ENCODE measurements at places on chromosomes 12 and 14.

DNA sequence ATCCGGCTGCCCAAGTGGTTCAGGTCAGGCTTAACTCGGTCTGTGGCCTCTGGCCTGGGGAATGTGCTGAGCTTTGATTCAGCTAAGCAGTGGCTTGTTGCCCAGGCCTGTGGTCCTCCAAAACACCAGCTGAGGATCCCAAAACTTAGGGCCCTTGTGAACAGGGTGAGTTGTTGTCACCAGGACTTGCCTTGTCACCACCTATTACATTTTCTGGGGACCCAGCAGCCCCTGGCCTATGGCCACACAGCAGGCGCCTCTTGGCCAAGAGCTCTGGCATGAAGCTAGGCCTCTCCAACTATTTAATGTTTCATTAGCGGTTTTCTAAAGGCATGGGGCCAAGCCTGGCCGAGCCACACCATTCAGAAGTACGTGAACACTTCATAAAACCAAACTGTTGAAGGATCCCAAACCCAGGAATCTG, 343.7 kb downstream of the CACNA1C start:
- DNase-seq, result no peak

- DNase-seq, result no peak
Observed at GRCh38 chr12:33476058-33476457, 36.4 kb upstream of the SYT10 start.

- no peak for DNase-seq
Observed at GRCh38 chr14:79275292-79275655, 936.0 kb downstream of the DIO2 start.

DNA sequence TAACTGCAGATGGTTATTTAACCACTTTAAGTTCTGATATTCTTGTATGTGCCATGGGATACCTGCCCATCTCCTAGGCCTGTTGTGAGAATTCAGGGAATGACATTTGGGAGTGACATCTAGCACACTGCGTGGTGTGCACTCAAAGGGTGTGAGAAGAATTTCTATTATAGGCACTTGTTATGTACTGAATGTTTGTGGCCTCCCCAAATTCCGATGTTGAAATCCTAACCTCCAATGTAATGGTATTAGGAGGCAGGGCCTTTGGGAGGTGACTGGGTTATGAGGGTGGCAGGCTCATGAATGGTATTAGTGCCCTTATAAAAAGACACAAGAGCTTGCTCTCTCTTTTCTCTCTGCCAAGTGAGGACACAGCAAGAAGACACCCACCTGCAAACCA, 27.6 kb downstream of the VCPKMT start:
- DNase-seq, result no peak

GRCh38 chr12:50604640-50604920, 99.8 kb downstream of the DIP2B start:
- no peak for DNase-seq

- DNase-seq, result no peak
Observed at GRCh38 chr14:99512110-99512449, 30.9 kb downstream of the CCNK start.

GRCh38 chr14:61638595-61639387, 56.5 kb upstream of the HIF1A start:
- no peak for DNase-seq

DNA sequence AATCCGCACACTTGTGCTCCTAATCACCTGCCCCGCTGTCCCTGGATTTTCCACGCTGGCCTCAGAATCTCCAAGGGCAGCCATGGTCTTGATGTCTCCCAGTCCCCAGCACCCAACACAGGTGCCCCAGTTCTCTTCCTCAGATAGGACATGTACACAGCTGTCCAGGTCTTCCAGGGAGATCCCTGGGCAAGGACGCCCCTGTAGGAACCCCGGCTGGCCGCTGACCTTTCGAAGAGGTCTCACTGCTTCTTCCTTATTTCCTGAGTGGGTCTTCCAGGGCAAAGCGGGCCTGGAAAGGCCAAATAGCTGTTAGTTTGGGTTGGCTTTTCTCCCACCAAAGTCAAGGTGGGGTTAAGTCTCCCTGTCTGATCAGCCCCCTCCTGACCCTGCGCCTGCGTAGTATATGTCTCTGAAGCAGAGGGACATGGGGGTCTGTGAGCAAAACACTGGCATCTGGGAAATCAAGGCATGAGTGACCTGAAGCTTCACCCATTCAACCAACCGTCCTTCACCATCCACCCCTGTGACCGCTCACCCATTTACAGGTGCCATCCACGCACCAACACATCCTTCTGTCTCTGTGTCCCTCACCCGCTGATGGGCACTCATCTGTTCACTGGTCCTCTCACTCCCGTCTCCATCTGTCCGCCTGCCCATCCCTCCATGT, 4.6 kb downstream of the BEGAIN start:
- DNase-seq, result no peak

DNA sequence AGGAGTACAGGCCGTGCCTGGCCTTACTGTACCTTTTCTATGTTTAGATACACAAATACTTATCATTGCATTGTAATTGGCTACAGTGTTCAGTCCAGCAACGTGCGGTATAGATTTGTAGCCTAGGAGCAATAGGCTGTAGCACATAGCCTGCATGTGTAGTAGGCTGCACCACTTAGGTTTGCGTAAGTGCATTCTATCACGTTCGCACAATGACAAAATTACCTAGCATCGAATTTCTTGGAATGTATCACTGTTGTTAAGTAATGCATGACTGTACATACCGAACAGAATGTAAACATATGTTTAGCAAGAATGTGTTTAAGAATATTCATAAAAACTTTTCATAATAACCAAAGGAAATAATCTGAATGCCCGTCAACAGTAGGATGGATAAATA, 31.9 kb downstream of the VRTN start:
- no peak for DNase-seq

GRCh38 chr12:110940933-110941332, 20.6 kb upstream of the MYL2 start:
- DNase-seq, result no peak

DNA sequence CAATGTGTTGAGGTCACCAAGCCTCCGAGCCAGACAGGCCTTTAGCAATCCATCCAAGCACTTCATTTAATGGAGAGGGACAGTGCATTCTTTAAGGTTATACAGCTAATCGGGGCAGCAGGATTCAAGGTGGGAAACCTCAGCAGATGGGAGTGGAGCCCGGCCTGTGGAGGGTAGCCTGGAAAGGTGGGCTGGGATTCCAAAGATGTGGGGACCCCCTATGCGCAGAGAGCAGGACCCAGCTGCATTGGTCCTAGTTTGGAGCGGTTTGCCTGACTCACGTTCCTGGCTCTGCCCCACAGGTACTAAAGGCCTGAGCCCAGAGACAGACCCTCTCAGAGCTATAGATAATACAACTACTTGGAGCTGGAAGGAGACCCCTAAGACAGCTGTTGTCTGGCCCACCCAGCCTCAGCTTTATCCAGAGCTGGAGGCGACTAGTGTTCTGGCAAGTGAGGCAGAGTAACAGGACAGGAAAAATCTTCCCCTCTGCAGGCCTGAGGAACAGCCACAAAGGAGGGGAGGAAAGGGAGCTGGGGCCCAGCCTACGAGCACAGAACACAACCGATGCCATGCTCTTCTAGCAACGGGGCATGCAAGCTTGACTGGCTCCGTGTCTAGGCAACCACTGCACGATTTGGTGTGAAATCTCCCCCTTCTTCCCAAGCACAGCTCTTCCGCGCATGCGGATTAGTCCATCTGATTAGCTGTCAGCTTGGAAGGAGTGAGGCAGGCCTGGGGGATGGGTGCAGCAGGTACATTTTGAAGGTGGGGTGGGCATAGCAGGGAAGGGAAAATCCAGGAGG, 1.1 kb upstream of the MYH7 start:
- DNase-seq, result no peak

DNA sequence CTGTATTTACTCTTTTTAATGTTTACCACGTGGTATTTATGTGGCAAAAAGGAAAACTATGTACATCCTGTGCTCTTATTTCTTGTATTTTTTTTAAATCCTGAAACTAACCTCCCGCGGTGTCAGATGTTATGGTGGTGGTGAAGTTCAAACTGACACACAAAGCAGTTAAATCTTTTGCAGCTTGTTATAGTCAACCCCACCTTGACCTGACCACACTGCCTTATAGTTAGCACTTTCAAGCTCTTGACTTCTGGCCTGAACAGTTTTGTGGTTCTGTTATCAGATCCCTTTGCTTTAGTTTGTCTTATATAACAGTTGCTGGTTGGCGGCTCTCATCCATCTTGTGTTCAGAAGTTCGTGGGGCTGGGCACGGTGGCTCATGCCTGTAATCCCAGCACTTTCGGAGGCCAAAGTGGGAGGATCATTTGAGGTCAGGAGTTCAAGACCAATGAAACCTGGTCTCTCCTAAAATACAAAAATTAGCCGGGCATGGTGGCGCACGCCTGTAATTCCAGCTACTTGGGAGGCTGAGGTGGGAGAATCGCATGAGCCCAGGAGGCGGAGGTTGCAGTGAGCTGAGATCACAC, 2.1 kb downstream of the UNG start:
- DNase-seq, result no peak

DNA sequence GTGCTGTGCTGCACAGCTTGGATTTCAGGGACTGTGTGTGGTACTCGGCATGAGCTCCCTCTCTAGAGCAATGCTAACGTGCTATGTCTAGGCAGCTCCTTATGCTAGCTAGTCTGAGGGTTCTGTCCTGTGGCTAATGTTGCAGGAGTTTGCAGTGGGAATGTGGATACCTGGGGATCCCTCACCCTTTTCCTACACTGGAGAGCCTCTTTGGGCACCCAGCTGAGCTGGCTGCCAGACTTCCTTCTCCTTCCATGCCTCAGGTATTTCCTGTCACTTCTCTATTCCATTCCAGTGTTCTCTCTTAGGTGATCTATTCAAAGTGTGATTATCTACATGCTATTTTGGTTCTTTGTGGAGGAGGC, 64.9 kb downstream of the FBXO33 start:
- DNase-seq, result no peak

GRCh38 chr14:44404036-44404435, 103.0 kb downstream of the FSCB start:
- no peak for DNase-seq

- no peak for DNase-seq
Observed at GRCh38 chr14:79395061-79395460, 816.2 kb downstream of the DIO2 start.

GRCh38 chr12:84929501-84929900, 16.9 kb upstream of the SLC6A15 start:
- DNase-seq, result no peak

DNA sequence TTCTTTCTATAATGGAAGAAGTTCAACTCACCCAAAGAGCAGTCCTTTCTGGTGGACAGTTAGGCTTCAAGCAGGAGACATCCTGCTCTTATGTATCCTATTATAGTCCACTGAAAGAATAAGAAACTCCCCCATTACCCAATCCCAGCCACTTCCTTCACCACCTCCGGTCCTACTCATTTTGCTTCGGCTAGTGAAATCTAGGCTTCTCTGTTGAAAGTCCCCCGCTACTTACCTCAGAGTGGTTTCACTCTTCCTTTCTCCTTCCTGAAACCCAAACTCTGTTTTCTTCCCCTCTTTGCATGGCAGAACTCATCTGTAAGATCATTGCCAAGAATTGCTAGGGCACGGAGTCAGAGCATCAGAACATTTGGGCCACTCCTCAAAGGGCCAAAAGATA, at the start of gene GPR84:
TSS of gene GPR84 (minus strand) at position 74 of the 400 bp plus-strand sequence. CDS start 635 bp downstream, outside the sequence.
- DNase-seq, result no peak

- DNase-seq, result no peak
Observed at GRCh38 chr14:42715316-42715715, 1108.6 kb downstream of the LRFN5 start.

DNA sequence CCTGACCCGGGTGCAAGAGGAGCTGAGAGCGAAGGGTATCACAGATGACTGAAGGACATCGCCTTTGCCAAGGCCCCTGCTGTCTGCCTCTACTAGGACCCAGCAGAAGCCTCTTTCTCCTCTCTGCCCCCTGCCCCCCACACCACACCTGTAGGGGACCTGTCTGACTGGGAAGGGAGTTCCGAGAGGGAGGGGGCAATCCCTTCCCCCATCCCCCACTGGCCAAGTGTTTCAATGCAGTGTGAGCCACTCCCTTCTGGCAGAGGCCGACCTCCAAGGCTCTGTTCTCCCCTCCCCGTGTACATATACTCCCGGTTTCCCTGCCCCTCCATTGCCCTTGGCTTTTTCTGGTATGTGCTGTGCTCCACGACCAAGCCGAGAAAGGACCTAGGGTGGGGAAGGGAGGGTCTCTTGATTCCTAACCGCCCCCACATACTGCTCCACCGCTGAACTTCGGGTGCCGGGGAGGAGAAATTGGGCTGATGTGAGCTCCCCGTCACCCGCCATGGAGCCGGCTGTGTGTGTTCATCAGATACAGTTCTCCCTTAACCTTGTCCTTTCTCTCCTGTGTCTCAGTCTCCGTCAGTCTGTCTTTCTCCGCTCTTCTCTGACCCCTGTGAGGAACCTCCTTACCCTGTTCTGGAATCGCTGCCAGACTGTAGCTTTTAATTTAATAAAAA, 2.0 kb upstream of the ARHGEF25 start:
- DNase-seq, result no peak

- no peak for DNase-seq
Observed at GRCh38 chr12:108297895-108298760, 41.0 kb downstream of the CMKLR1 start.

- DNase-seq, result no peak
Observed at GRCh38 chr12:46387670-46388069, 15.1 kb upstream of the SLC38A2 start.

DNA sequence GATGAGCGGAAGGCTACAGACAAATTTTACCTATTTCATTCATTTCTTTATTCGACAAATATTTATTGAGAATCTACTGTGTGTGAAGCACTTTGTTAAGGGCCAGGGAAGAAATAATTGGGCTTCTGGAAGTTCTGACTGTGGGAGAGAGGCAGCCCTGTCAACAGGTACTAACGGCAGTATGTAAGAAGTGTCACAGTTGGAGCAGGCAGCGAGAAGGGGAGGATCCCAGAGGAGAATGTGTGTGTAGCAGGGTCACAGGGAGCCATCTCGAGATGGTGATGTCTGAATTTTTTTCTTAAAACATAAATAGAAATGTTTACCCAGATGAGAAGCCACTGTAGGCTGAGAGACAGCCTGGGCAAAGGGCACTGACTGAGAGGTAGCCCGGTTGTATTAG, 163.3 kb upstream of the SLC38A2 start:
- DNase-seq, result no peak

GRCh38 chr12:124655698-124656516, 88.5 kb upstream of the NCOR2 start:
- DNase-seq, result no peak
